ENCODE measurements at places on chromosomes 11 and 22. TPM values are rescaled to one million over a fixed set of nuclear protein-coding genes. Genes with fewer than 3 reads are reported as not detected.

The PLXNB2 gene
- total RNA-seq, result 383 TPM

The KCNQ1 gene
- total RNA-seq, result 45.5 TPM

The GAS2 gene
- total RNA-seq, result 4.5 TPM

The RFPL3 gene
- total RNA-seq, result not detected

The SLC39A13 gene
- total RNA-seq, result 80.6 TPM

The EIF3D gene
- total RNA-seq, result 140 TPM

The MPPED2 gene
- 12.9 TPM for total RNA-seq

The OR51B5 gene
- total RNA-seq, result not detected

The MRPL11 gene
- total RNA-seq, result 34.1 TPM

The UBQLN3 gene
- 0.35 TPM for total RNA-seq

The TEX12 gene
- total RNA-seq, result not detected

The MAPK12 gene
- total RNA-seq, result 15.9 TPM

The NRIP3 gene
- 1.6 TPM for total RNA-seq

The C11orf97 gene
- not detected for total RNA-seq

The HBG1 gene
- not detected for total RNA-seq

The CFAP68 gene
- total RNA-seq, result 29.5 TPM

All from kidney (tissue), 22 donors.